AG04449 (cell line): ENCODE measurements at places on chromosomes 16 and 17.

DNA sequence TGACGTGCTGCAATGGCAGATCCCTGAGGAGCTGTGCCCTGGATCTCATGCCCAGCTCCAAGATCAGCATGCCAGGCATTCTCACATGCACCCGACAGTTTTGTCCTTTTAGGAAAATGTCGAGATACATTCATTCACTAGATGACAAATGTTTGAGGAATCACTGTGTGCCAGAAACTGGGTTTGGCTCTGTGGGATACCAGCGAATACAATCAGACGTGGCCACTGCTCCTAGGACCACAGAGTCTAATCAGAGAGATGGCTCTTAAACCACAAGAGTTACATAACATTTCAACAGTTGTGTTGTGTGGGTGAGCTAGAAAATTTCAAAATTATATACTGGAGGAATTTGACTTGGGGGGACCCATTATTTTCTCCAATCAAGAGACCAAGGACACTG, 579.7 kb downstream of the CDH13 start:
- no peak for DNase-seq

- DNase-seq: no peak
Measured at GRCh38 chr17:28960256-28961061, 9.1 kb upstream of the PHF12 start.

- no peak for DNase-seq
Measured at GRCh38 chr17:45353043-45353442, 36.2 kb upstream of the MAP3K14 start.

DNA sequence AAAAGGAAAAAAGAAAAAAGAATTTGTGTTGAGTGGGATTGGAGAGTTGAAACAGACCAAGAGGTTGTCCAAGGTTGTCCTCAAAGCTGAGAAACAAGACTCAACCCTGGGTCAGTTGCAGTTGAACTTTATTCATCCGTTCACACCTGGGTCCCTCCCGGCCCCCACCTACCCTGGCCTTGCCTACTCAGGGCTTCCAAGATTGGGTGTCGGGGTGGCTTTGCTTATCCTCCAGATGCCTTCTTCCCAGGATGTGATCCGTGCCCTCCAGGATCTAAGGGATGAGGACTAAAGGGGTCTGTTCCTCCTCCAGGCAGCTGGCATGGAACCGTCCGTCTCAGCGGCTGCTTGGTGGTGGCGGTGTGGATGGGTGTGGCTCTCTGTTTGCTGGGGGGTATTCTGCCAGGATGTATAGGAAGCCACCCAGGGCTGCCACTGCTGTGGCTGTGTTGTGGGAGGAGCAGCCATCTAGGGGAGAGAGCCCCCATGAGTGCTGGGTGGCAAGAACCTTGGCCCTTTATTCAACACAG, 10.3 kb upstream of the NAGPA start:
- DNase-seq: no peak

GRCh38 chr17:63842173-63842539, 329 bp downstream of the SMARCD2 start:
- no peak for DNase-seq

GRCh38 chr16:19086322-19087199, 19.1 kb downstream of the COQ7 start:
- peak; percentile 14 for DNase-seq

DNA sequence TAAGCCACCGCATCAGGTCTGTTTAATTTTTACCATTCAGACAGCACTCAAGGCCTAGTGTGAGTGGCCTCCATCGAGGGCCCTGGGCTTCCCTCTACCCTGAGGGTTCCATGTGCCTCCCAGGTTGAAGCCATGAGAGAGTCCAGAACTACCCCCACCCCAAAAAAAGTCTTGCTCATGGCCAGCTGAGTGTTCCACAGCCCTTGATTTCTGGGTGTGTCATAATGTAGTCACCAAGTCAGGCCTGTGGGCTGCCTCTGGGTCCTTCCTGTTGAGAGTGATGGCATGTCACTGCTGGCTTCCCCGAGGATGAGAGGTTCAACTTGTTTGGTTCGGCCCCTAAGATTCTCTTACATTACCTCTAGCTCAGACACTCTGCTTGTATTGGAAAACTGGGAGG, 100.6 kb downstream of the PITPNC1 start:
- DNase-seq: no peak

- no peak for DNase-seq
Measured at GRCh38 chr16:54965464-54965863, 34.8 kb downstream of the IRX5 start.

GRCh38 chr17:46736100-46736499, 82.4 kb downstream of the WNT3 start:
- DNase-seq: no peak

DNA sequence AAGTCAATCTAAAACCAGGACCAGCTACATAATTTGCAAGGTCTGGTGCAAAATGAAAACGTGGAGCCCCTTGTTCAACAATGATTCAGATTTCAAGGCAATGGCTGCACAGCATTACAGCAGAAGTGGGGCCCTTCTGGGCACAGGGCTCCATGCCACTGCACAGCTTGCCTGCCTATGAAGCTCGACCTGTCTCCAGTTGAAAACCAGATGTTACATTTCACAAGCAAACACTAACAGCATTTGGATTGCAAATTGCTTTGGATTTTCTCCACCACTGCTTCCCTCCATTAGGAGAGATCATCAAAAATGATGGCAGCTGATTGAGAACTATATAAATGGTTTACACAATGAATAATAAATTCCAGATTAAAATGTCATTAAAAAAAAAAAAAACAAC, 551.4 kb upstream of the ZFHX3 start:
- DNase-seq: no peak

GRCh38 chr16:720447-720989, 428 bp upstream of the ANTKMT start:
- no peak for DNase-seq

GRCh38 chr16:28923231-28923587, 1.8 kb downstream of the RABEP2 start:
- no peak for DNase-seq

- DNase-seq: no peak
Measured at GRCh38 chr17:11628831-11629230, 30.6 kb downstream of the DNAH9 start.

DNA sequence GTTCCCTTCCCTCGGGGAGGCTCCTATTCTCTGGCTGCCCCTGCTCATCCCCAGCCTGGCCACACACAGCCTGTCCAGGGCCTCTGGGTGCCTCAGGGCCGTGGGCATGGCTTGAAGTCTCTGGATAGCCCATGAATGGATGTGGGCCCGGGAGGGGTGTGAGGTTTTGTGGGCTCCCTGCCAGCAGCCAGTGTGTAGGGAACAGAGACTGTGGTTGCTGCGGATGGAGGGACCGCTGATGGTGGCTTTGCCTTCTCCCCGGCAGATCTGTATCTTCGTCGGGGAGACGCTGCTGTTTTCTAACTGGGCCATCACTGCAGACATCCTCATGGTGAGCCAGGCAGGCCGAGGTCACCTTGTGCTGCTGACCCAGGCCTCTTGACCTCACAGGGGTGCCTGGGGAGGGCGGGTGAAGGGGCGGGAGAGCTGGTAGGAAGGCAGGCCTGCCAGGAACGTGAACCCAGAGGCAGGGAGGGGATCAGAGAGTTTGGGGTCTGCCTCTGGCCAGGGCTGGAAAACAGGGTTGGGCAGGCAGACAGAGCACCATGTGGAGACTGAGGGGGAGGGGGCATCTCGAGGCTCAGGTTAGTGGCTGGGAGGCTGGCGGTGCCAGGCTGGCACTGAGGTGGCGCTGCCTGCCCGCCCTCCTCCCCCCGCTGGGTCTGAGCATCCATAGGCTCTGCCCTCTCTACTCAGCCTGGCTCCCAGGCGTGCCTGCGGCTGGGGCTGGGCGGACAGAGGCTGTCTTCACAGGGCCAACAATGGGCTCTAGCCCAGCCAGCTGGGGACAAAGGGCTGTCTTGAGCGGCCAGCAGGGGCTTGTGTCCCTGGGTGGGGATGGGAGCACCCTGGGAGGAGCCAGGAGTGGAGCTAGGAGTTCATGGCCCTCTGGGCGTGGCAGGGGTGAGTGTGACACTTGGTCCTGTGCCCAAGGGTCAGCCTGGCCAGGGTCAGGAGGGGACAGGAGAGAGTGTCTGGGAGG, 21.4 kb downstream of the MYBBP1A start:
- no peak for DNase-seq

DNA sequence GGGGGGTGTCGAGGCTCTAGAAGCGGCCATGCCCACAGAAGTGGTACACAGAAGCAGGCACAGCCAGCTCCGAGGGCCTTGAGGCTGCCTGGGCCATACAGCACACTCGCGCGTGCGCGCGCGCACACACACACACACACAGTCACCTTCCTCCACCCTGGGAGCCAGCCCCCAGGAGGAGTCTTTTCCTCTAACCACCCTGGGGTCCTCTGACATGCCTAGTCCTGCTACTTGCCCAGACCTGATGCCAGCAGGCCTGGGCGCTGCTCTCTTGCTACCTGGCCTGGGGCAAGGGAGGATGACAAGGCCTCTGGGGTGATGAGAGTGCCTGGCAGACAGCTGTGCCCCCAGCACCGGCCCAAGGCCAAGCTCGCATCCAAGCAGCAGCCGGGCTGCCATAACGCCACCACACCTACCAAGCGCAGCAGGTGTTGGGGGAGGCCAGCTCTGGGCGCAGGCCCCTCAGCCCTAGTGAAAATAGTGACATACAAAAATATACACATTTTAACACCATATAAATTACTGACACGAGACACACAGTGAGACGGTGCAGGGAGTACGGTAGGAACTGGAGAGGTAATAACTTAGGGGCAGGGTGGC, 41.1 kb downstream of the TSC2 start:
- DNase-seq: no peak

- DNase-seq: no peak
Measured at GRCh38 chr16:51149251-51149661, 1.8 kb downstream of the SALL1 start.

- no peak for DNase-seq
Measured at GRCh38 chr17:29070781-29071180, 27.8 kb downstream of the PIPOX start.

- DNase-seq: no peak
Measured at GRCh38 chr16:2386990-2387389, 42.3 kb upstream of the CCNF start.

- DNase-seq: no peak
Measured at GRCh38 chr17:64036198-64036922, 15.9 kb upstream of the ICAM2 start.

DNA sequence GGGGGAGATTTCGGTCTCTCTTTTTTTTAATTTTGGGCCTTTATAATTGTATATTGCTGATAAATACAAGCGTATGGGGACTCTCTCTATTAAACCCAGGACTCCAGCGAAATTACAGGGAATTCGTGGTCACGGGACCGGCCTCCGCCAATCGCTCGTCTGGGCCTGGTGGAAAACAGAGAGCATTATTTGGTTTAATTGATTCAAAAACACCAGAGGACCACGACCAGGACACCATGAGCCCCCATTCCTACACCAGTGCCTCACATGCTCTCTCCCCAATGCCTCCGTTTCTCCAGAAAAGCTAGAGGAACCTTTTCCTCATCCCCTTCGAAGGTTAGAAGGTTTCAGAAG, at the start of gene HOXB2:
Gene HOXB2 (minus strand): TSS at position 88 of the 354 bp plus-strand sequence. CDS start 198 bp downstream, outside the sequence.
- no peak for DNase-seq

GRCh38 chr17:79478051-79478461, 132.8 kb downstream of the RBFOX3 start:
- no peak for DNase-seq

DNA sequence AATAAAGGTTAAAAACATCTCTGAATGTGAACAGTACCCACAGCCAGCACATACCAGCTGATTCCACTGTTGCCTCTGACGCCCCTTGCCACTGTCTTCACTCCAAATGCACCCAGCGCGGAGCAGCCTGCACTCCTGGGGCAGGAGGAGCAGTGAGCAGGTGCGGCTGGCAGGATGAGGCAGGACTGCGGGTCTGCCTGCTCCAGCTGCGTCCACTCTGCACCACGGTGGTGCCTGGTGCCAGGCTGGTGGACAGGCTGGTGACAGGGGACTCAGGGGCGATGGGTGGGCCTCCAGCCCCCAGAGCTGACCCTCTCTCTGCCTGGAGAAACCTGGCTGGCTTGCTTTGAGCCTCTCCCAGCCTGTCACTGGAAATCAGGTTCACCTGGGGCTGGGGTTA, 9.4 kb downstream of the RAB40B start:
- no peak for DNase-seq

GRCh38 chr16:9060225-9060624, 31.2 kb upstream of the HAPSTR1 start:
- DNase-seq: no peak

DNA sequence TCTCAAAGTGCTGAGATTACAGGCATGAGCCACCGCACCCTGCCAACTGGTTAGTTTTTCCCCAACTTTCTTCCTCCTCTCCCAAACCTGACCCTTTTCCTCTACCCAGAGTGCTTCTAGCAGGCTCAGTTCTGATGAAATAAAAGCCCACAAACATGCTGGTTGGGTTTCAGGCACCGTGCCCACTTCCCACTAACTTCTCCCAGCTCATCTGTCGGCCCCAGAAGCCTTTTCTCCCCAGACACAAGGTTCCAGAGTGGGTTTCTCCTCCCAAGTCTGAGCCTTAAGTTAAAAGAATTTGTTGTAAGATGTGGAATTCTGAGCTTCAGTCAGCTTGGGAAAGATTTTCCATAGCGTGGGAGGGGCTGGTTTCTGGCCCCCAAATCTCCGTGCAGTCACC, 11.5 kb upstream of the SCN4A start:
- peak; percentile 12 for DNase-seq

- DNase-seq: no peak
Measured at GRCh38 chr17:36602924-36603384, 1.6 kb downstream of the MRM1 start.

DNA sequence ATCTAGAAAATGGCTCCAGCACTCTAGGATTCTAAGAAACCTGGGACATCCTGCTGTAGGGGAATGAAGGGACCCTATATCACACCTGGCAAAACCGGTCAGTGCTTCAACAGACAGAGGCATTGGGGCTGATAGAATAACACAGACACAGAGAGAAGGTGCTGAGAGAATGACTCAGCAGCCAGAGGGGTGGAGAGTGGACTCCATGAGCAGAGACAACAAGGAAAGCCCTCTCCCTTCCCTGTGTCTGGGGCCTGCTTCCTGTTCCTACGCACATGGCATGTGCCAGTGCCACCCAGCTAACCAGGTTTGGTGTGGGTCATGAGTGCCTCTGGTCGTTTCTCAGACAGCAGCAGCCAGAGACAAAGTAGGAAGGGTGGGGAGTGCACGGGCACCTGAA, 140.3 kb downstream of the CCT6B start:
- no peak for DNase-seq

DNA sequence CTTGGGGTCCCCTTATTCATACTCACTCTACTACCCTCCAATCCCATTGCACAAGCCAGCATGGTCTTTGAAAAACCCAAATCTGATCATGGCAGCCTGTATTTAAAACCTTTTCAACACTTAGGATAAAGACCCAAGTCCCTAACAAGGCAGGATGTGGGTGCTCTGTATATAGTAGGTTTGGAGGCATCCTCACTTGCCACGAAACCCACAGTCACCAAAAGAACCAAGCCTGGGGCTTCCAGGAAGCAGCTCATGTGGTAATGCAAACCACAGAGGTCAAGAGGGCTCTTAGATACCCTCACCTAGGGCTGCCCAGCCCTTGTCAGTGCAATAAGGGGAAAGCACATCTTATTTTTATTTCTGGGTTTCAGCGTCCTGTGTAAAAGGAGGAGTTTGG, 218.6 kb upstream of the ASIC2 start:
- no peak for DNase-seq

- DNase-seq: no peak
Measured at GRCh38 chr16:23987443-23987842, 151.7 kb downstream of the PRKCB start.

- no peak for DNase-seq
Measured at GRCh38 chr16:21647562-21648164, 4.7 kb downstream of the IGSF6 start.
